Osteocyte (in vitro differentiated cells): ENCODE measurements at places on chromosomes 6 and 20.

DNA sequence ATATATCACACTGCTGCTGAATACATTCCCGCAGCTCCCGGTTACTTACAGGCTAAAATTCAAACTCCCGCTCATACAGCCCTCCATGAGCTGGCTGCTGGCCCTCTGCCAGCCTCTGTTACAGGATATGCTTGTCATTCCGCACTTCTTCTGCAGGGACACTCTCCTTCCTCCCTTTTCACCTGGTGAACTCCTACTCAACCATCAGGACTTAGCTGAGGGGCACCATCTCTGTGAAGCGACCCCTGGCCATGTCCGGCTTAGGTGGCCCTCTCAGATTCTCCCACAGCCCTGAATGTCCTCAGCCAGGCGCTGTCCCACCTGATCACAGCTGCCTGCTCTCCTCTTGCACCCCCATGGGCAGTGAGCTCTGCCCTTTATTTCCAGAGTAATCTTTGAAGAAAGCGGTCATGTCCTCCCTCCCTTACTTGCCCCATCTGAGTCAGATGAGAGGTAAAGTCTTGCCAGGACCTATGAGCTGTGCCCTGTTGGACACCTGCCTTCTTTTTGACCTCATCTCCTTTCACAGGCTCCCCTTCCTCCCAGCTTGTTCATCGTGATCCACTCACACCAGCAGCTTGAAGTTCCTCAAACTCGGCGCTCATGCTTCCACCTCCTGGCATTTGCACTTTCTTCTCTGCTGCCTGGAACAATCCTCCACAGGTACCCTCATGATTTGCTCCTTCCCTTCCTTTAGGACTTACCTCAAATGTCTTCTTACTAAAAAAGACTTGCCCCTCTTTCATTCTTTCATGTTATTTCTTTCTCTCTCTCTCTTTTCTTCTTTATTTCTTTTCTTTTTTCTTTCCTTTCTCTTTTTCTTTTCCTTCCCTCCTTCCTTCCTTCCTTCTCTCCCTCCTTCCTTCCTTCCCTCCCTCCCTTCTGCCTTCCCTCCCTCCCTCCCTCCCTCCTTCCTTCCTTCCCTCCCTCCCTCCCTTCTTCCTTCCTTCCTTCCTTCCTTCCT lies 5.6 kb downstream of the CYP24A1 start:
- peak; percentile 72 for DNase-seq

GRCh38 chr6:166472636-166473035 lies 89.9 kb upstream of the MPC1 start:
- DNase-seq = no peak

DNA sequence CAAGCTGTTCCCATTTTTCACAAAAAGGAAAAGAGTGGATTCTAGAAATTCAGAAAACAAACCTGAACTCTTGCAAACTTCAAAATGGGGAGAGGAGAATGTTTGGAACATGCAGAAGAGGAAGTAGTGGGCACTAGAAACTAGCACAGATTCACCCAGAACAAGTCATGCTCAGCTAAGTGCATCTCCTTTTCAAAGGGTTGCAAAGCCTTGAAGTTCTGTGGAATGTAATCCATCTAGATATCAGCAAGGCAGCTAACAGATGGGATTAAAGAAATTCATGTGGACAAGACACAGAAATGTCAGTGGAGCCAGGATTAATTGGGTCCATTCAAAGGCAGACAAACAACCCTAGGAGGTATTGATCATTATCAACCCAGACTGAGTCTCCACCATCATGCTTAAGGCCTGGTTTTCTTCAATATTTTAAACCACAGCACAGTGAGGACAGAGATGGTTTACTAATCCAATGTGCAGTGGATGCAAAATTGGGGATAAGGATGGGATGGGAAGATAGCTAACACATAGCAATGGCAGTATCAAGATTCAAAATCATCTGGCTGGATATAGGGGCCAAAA lies 31.3 kb downstream of the KCNK5 start:
- DNase-seq = no peak

DNA sequence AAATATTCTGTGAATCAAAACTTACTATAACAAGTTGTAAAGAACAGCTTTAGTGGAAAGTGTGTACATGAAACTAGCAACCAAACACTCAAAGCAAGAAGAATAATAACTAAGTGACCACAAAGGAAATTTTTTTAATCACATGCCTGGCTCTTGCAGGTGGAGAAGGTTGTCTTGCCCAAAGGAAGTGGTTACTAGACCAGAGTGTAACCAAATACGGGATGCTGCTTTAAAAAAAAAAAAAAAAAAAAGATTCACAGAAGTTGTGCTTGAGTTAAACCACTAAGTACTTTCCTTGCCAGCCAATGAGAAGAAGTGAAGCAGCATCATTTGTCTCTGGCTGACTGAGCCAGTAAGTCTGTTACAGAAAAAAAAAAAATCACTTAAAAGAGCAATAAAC lies 19.1 kb upstream of the HLA-DQB1 start:
- no peak for DNase-seq

GRCh38 chr6:139189665-139190064 lies 54.8 kb downstream of the HECA start:
- no peak for DNase-seq

- no peak for DNase-seq
Observed at GRCh38 chr6:104607501-104607900, 252.2 kb downstream of the HACE1 start.

GRCh38 chr6:46526607-46527006 lies 35.4 kb upstream of the RCAN2 start:
- no peak for DNase-seq

GRCh38 chr6:90982581-90982980 lies 395.7 kb upstream of the MAP3K7 start:
- no peak for DNase-seq

- no peak for DNase-seq
Observed at GRCh38 chr6:168852376-168852884, 401.2 kb downstream of the THBS2 start.

- DNase-seq = no peak
Observed at GRCh38 chr6:104943781-104944180, 13.1 kb upstream of the LIN28B start.

DNA sequence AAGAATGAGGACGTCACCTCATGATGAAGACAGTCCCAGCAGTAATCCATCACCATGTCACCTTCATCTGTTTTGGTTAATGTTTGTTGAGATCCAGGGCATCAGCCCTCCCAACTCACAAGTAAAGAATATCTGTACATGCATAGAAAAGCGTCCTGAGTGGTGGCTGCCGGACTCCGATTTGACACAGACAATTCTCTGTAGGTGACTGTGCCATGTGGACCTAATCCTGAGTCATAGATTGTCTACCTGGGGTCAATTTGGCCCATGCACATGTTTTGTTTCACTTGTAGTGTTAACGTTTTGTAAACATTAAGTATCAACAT lies 168.4 kb upstream of the UST start:
- no peak for DNase-seq

DNA sequence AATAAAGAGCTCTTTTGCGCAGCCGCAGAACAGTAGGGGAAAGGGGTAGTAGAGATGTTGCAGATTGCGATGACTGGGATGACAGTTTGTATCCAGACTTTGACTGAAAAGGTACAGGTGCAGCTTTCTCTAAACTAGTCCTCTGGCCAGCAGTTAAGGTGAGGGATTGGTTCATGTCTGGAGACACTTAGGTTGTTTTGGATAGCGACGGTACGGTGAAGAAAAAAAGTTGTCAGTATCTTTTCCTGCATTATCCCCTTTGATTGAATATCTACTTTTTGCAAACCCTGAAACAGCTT lies 537 bp downstream of the PRR3 start:
- DNase-seq = no peak

DNA sequence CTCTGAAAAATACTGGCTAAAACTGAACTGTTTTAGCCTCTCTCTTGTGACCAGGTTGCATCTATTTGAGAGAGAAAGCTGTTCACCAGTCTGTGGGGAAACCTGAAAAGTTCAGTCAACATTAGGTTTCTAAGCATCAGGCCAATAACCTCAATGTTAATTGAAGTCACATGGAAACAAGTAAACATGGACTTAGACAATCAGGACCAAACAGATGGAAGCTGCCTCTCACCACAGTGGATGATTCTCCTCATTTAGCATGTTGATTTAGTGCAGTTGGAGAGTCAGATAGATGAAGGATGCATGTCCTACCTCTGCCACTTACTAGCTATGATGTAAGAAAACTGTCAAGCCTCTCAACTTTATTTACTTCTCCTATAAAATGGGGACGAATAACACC lies 18.2 kb downstream of the SCGN start:
- DNase-seq = no peak

GRCh38 chr6:16481697-16482399 lies 243.5 kb downstream of the GMPR start:
- no peak for DNase-seq
